Upper lobe of right lung (tissue), 1 donor: ENCODE measurements at places on chromosomes 2 and 18. TPM values are rescaled to one million over a fixed set of nuclear protein-coding genes. Genes with fewer than 3 reads are reported as not detected.

DNA sequence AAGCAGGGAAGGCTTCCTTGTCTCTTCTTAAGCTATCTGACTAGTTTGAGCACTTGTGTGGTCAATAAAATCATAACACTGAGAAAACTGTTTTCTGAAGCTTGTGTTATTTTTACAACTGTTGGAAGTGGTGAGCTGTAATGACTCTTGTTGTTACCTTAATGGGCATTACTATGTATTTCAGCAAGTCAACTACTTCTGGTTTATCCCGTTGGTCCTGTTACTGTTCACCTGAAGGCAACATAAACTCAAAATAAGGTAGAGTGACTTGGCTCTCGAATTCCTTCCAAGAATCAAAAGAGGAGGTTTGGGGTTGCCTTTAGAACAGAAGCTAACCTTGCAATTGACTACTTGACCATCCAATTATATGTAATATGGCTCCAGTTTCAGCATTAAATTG is 23.2 kb upstream of the FIGN start:
- DNase-seq = no peak
- H3K4me1 ChIP-seq = no peaks in the 10 kb centered on the region
- no peaks in the 10 kb centered on the region for H3K27me3 ChIP-seq
- no peaks in the 10 kb centered on the region for H3K36me3 ChIP-seq
- H3K4me3 ChIP-seq = no peak overlapping the region
- no peak overlapping the region for H3K27ac ChIP-seq

GRCh38 chr2:107063228-107063627 is 177.3 kb upstream of the ST6GAL2 start:
- no peak for DNase-seq
- H3K4me3 ChIP-seq = no peak overlapping the region
- H3K4me1 ChIP-seq = no peaks in the 10 kb centered on the region
- no peaks in the 10 kb centered on the region for H3K27me3 ChIP-seq
- H3K36me3 ChIP-seq = no peaks in the 10 kb centered on the region
- no peak overlapping the region for H3K27ac ChIP-seq

Gene CNGA3
- 0.17 TPM for total RNA-seq

Gene RND3
- 32.6 TPM for total RNA-seq

Gene MROH2A
- not detected for total RNA-seq

GRCh38 chr2:29011418-29012060 is 30.4 kb downstream of the TOGARAM2 start:
- H3K4me3 ChIP-seq = no peak overlapping the region
- DNase-seq = peak; percentile 83
- H3K27ac ChIP-seq = peak overlapping the region; percentile 67
- peaks cover 30% of the 10 kb centered on the region for H3K4me1 ChIP-seq
- H3K36me3 ChIP-seq = no peaks in the 10 kb centered on the region
- no peaks in the 10 kb centered on the region for H3K27me3 ChIP-seq

Gene COLEC12
- total RNA-seq = 55.2 TPM

Gene DSC3
- 1.6 TPM for total RNA-seq

- H3K4me3 ChIP-seq = no peak overlapping the region
- H3K27ac ChIP-seq = no peak overlapping the region
- no peaks in the 10 kb centered on the region for H3K36me3 ChIP-seq
- H3K27me3 ChIP-seq = no peaks in the 10 kb centered on the region
- no peaks in the 10 kb centered on the region for H3K4me1 ChIP-seq
These were observed 78.4 kb upstream of the EFEMP1 start for GRCh38 chr2:56001947-56002346.

Gene PRKD3
- 43.6 TPM for total RNA-seq

GRCh38 chr2:39778775-39779340 is at the start of gene THUMPD2:
Gene THUMPD2, minus strand, starts transcription at chr2:39779258. Its CDS starts 19 bp downstream, at chr2:39779239.
- H3K4me1 ChIP-seq = peaks cover 5% of the 10 kb centered on the region
- H3K4me3 ChIP-seq = peak within 1 kb of the TSS; percentile 96
- DNase-seq = peak; percentile 88
- no peaks in the 10 kb centered on the region for H3K27me3 ChIP-seq
- H3K27ac ChIP-seq = peak within 1 kb of the TSS; percentile 96
